H9 (cell line): ENCODE measurements at places on chromosomes 5 and 9. TPM values are rescaled to one million over a fixed set of nuclear protein-coding genes. Genes with fewer than 3 reads are reported as not detected.

DNA sequence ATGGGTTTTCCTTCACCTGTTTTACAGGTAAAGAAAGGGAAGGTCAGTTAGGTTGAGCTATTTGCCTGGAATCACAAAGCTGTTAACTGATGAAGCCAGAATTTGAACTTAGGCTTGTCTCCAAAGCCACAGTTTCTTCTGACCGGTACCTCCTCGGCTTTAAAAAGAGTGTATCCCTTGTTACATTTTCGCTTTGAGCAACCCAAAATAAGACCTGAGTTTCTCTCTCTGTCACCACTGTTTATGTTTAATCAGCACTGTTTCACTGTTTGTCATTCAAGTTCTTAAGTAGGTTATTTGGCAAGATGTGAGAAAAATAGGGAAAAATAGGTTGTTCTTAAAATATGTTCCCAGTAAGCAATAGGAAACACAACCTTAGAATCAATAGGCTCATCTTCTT lies 84.6 kb downstream of the VCAN start:
- H3K27me3 ChIP-seq, result no peaks in the 10 kb centered on the region
- H3K36me3 ChIP-seq, result peaks cover 81% of the 10 kb centered on the region
- no peak overlapping the region for H3K4me3 ChIP-seq
- H3K27ac ChIP-seq, result no peak overlapping the region
- no peaks in the 10 kb centered on the region for H3K4me1 ChIP-seq
- DNase-seq, result no peak

GRCh38 chr9:13942201-13942600 lies 371.7 kb downstream of the NFIB start:
- H3K4me1 ChIP-seq, result no peaks in the 10 kb centered on the region
- no peaks in the 10 kb centered on the region for H3K36me3 ChIP-seq
- no peak overlapping the region for H3K27ac ChIP-seq
- no peaks in the 10 kb centered on the region for H3K27me3 ChIP-seq
- DNase-seq, result no peak
- H3K4me3 ChIP-seq, result no peak overlapping the region

DNA sequence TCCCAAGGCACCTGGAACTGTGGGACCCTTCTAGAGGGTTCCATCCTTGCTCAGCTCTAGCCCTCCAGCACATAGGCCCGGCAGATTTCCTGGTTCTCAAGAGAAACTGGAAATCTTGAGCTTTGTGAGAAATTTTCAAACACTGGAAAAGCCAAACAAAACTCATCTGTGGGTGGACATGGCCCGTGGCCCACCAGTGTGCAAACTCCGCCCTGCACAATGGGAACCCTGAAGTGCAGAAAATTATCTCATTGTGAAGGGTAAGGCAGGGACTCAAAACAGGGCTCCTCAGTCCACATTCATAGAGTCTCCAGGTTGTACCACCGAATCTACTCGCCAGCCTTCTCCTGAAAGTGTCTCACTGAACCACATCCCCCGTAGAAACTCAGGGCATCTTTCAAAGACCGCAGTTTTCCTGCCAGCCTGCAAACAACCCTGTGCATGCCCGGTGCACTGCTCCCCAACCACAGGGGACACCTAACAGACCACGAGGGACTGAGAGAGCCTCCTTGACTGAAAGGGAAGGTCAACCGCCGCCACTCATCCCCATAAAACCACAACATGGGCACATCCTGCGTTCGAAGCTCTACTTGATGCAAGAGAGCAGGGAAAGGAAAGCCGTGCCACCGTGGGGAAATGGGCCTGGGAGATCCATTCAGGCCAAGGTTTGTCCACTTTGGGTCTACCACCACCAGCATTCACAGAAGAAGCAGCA lies 18.1 kb downstream of the ADAMTS2 start:
- H3K4me3 ChIP-seq, result no peak overlapping the region; the same call in 1 of the 2 replicates
- H3K36me3 ChIP-seq, result no peaks in the 10 kb centered on the region
- peaks cover 9% of the 10 kb centered on the region; the same call in 1 of the 2 replicates for H3K27me3 ChIP-seq
- no peak overlapping the region for H3K27ac ChIP-seq
- no peaks in the 10 kb centered on the region for H3K4me1 ChIP-seq

GRCh38 chr9:19875291-19875920 lies 86.6 kb upstream of the SLC24A2 start:
- no peaks in the 10 kb centered on the region; the same call in 1 of the 3 replicates for H3K36me3 ChIP-seq
- H3K4me1 ChIP-seq, result no peaks in the 10 kb centered on the region
- no peak overlapping the region for H3K27ac ChIP-seq
- H3K4me3 ChIP-seq, result no peak overlapping the region

GRCh38 chr5:150323092-150323491 lies 20.4 kb upstream of the ARSI start:
- H3K27me3 ChIP-seq, result no peaks in the 10 kb centered on the region
- no peaks in the 10 kb centered on the region for H3K36me3 ChIP-seq
- H3K4me1 ChIP-seq, result 0 out of 2 replicates have a peak, but pooled peaks cover 2% of the 10 kb centered on the region
- no peak overlapping the region for H3K27ac ChIP-seq

DNA sequence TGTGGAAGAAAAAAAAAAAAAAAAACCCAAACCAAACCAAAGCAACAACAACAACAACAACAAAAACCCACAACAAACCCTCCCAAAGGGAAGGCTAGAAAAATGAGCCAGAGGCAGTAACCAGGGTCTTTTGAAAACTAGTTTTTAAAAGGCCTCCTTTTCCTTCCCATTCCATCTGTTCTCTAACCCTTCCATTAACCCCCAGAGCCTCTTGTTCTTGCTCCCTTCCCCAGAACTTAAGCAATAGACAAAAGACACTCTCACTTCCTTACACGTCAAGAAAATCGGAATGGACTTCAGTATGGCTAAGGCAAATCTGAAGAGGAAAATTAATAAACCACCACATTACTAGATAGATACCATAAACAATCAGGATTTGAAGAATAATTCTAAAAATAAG lies 292.8 kb downstream of the ARL15 start:
- H3K4me3 ChIP-seq, result peak overlapping the region; percentile 56
- H3K27ac ChIP-seq, result peak overlapping the region; percentile 95
- peaks cover 22% of the 10 kb centered on the region for H3K36me3 ChIP-seq
- no peaks in the 10 kb centered on the region for H3K27me3 ChIP-seq

DNA sequence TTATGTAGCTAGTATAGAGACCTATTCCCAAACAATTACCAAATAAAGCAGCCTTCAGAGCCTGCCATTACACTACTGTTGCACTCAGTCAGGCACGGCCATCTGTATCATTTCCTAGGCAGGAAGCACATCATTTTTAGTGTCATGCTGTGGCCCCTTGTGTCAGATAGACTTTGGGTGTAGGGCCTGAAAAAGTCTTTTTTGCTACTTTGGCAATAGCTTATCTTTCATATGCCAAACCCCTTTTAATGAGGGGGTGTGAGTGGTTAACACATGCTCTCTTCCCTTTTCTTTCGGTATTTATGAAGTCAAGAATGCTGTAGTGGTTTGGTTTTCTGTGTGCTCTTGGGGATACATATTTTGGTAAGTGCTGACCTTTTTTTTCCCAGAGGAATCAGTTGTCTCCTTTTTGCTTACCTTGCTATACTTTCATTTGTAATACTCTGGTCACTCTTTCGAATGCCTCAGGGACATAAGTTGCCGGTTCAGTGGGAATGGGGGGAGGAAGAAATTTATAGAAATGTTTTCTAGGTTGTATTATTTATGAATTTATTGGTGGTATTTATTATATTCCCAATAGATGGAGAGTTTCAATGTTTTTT lies 209.8 kb downstream of the CSNK1G3 start:
- H3K4me1 ChIP-seq, result no peaks in the 10 kb centered on the region
- no peak overlapping the region for H3K27ac ChIP-seq
- H3K36me3 ChIP-seq, result no peaks in the 10 kb centered on the region
- DNase-seq, result no peak
- no peak overlapping the region for H3K4me3 ChIP-seq

GRCh38 chr5:173781432-173781815 lies 106.7 kb upstream of the CPEB4 start:
- no peak overlapping the region for H3K4me3 ChIP-seq
- no peak overlapping the region for H3K27ac ChIP-seq
- DNase-seq, result no peak
- no peaks in the 10 kb centered on the region for H3K36me3 ChIP-seq
- H3K27me3 ChIP-seq, result no peaks in the 10 kb centered on the region

DNA sequence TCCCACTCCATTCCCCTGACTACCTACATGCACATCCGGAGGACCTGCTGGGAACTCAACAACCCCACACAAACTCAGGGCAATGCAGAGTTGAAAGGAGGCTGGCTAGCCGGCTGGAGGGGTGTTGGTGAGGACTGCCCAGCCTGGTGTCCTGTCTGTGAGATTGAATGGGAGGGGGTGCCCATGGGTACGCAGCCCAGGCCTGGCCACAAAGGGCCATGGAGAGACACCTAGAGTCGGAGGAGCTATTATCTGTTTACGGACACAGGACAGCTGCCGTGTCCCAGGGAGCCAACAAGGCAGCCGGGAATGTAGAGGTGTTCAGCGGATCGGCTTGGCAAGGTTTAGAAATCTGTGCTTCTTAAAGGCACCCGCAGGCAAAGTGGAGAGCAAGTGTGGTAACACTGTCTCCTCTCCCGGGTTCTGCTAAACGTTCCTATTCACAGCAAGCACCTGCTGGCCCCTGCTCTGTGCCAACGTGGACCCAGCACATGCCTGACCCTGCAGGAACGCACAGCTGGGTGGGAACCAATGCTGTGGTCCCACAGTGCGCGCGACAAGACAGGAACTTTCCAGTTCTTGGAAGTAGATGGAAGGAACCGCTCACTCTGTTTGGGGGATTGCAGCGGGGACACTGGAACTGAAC lies 166.7 kb downstream of the DAB2IP start:
- DNase-seq, result peak; percentile 25
- H3K4me3 ChIP-seq, result no peak overlapping the region
- H3K36me3 ChIP-seq, result no peaks in the 10 kb centered on the region
- no peak overlapping the region for H3K27ac ChIP-seq
- H3K4me1 ChIP-seq, result peaks cover 7% of the 10 kb centered on the region; the same call in 1 of the 2 replicates
- no peaks in the 10 kb centered on the region for H3K27me3 ChIP-seq

DNA sequence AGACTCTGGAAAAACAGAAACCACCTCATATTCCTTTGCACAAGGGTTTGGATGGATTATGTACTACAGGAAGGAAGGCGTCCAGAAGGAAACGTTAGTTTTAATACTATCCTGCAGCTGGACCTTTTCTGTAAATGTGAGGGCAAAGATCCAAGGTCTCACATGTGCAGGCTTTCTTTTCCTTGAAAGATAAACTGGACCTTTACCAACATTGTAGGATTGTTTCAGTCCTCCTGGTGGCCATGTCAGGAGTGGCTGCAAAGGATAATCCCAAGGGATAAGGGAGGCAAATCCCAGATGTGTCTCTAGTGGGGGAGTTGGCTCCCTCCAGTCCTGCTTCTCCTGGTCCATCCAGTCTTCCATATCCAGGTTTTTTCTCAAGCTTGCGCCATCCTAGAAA lies 397.5 kb downstream of the HTR1A start:
- H3K27ac ChIP-seq, result no peak overlapping the region
- no peak for DNase-seq
- H3K36me3 ChIP-seq, result peaks cover 3% of the 10 kb centered on the region; the same call in 2 of the 3 replicates
- H3K4me3 ChIP-seq, result no peak overlapping the region

GRCh38 chr5:45677524-45677923 lies 18.7 kb downstream of the HCN1 start:
- no peak overlapping the region for H3K4me3 ChIP-seq

GRCh38 chr9:107841076-107841475 lies 351.5 kb upstream of the KLF4 start:
- no peaks in the 10 kb centered on the region for H3K4me1 ChIP-seq
- no peaks in the 10 kb centered on the region for H3K27me3 ChIP-seq
- DNase-seq, result no peak
- no peak overlapping the region for H3K27ac ChIP-seq
- H3K36me3 ChIP-seq, result no peaks in the 10 kb centered on the region

DNA sequence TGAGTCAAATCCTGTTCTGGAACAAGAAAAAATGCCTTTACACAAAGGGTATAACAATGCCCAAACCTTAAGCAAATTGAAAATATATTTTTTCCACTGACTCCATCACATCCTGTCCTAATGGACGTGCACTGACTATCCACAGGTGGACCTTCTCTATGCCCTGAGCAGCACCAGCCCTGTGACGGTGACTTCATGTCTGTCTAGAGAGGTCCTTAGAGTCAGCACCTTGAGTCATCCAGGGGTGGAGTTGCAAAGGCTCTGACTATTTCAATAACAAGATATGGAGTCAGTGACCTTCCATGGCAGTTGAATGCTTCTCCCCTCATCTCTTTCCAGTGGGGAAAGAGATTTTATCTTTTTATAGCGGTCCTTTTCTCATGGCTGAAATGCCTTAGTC lies 78.0 kb downstream of the YIPF5 start:
- no peak for DNase-seq
- H3K36me3 ChIP-seq, result no peaks in the 10 kb centered on the region
- H3K4me3 ChIP-seq, result no peak overlapping the region
- H3K4me1 ChIP-seq, result peaks cover 8% of the 10 kb centered on the region; the same call in 1 of the 2 replicates
- H3K27ac ChIP-seq, result no peak overlapping the region

The RANBP17 gene
- 16.5 and 20.0 TPM in 2 replicates for total RNA-seq

The FOXD4L6 gene
- 0.13 TPM in 1 of 2 replicates, not detected in the other for total RNA-seq

The CDK7 gene
- total RNA-seq, result 45.9 and 53.4 TPM in 2 replicates

The N4BP3 gene
- 32.1 and 32.4 TPM in 2 replicates for total RNA-seq

The LECT2 gene
- total RNA-seq, result not detected in 2 replicates
